ENCODE measurements at places on chromosomes 1 and 21.

DNA sequence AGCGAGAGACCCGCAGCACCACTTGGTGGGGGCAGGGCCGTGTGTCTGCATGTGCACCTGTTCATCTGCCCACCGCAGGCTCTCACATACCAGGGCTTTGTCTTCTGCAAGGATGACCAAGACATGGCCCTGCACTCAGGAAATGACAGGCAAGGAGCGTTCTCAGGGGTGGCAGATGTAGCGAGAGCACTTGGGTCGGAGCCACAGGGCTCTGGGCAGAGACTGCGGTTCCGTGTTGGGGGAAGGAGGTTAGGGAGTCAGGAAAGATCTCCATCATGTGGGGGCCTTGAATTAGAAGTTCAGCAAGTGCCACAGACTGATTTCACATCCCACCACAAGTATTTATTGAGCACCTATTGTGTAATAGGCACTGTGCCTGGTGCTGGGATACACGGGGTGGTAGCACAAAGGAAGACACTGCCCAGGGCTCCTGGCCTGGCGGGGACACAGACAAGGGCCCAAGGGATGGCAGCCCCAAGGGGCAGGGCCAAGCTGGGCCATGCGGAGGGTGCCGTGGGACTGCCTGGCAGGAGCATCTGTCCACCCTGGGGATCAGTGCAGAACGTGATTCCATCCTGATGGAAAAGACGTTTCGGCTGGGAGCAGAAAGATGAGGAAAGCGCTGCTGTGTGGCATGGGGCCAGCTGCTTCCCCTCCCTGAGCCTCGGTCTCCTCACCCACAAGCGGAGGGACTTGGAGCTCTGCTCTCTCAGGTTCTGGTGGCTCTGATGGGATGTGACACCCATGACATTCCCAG lies 11.4 kb upstream of the SPSB1 start:
- DNase-seq: no peak

DNA sequence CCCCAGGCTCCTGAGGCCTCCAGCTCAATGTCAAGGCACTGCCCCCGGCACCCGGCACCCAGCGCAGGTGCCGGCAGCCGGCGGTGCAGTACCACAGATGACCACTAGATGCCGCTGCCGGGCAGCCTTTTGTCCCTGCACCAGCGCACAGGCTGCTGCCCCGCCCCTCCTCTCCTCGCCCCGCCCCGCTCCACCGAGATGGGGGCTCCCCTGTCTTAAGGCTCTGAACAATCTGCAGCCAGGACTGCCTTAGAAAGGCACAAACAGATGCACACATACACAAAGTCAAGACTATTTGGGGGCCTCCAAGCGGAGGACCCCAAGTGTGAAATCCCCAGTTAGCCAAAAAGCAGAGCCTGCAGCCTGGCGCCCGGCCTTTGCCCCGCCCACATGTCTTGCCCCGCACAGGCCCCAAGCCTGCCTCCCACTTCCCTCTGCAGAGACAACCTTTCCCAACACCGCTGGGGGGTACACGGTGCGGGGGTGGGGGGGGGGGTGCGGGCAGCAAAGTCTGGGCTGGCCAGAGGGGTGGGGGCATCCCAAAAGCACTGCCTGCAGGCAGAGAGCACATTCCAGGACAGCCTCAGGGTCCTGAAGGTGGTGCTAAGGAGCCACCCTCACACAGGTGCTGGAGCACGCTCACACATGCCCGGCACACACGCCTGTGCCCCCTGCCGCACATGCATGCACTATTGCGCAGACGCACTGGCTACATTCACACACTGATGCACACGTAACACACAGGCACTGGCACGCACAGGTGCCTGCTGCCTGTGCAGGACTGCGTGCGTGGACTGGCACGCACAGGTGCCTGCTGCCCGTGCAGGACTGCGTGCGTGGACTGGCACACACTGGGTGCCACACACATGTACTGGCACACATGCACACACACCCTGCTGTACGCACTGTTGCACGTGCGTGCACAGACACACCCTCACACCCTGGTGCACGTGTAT lies 37.1 kb downstream of the ARHGEF16 start:
- DNase-seq: peak; percentile 62

DNA sequence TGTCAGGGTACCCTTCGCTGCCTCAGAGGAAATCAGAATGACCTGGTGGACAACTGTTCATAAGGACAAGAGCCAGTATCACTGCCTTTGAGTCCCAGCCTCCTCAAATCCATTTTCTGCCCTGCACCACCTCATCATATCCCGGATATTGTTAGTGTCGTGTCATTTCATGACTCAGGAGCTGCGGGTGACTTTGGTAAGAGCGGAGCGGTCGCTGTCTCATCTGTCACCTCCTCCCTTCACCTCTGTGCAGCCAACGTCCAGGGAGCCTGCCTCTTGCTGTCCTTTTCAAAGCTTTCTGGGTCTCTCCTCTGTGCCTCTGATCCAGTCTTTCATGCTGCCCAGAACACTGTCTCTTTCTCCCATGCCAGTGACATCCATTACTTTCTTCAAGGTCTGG lies 7.0 kb upstream of the C1orf198 start:
- no peak for DNase-seq

GRCh38 chr1:75745276-75745675 lies 20.8 kb downstream of the ACADM start:
- no peak for DNase-seq

DNA sequence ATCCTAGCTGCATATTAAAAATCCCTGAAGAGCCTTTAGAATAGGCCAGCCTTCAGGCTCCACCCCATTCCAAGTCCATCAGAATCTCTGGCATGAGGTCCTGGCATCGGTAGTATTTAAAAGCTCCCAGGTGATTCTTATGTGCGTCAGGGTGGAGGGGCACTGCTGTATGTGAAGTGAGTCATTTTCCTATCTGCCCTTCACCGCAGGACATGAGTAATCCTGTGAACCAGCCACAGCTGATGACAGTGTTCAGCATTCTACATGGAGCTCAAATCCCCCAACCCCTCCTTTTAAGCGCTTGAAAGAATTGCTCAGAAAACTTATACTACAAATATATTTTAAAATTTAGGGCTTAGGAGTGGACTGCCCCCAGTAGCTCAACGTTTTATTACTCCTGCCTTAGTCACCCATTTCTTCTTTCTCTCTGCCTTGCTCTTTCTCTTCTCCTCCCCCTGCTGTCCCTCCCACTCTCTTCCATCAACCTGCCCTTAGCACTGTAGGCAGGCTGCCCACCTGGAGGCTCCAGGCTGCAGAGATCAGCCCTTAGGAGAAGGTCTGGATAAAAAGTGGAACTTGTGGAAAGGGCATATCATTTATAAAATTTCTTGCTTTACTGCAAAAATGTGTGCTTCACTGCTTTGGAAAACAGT lies 73.8 kb upstream of the ZNF281 start:
- DNase-seq: no peak

- no peak for DNase-seq
These were observed 10.4 kb downstream of the NR5A2 start for GRCh38 chr1:200037904-200038303.

- no peak for DNase-seq
These were observed 361.5 kb upstream of the ZP4 start for GRCh38 chr1:238252033-238252802.

GRCh38 chr1:86640161-86640670 lies 64.2 kb upstream of the SH3GLB1 start:
- no peak for DNase-seq

All from activated CD8-positive, alpha-beta memory T cell treated with anti-CD3 and anti-CD28 coated beads for 4 hours (primary cell).